ENCODE measurements at places on chromosomes 3 and 15.

DNA sequence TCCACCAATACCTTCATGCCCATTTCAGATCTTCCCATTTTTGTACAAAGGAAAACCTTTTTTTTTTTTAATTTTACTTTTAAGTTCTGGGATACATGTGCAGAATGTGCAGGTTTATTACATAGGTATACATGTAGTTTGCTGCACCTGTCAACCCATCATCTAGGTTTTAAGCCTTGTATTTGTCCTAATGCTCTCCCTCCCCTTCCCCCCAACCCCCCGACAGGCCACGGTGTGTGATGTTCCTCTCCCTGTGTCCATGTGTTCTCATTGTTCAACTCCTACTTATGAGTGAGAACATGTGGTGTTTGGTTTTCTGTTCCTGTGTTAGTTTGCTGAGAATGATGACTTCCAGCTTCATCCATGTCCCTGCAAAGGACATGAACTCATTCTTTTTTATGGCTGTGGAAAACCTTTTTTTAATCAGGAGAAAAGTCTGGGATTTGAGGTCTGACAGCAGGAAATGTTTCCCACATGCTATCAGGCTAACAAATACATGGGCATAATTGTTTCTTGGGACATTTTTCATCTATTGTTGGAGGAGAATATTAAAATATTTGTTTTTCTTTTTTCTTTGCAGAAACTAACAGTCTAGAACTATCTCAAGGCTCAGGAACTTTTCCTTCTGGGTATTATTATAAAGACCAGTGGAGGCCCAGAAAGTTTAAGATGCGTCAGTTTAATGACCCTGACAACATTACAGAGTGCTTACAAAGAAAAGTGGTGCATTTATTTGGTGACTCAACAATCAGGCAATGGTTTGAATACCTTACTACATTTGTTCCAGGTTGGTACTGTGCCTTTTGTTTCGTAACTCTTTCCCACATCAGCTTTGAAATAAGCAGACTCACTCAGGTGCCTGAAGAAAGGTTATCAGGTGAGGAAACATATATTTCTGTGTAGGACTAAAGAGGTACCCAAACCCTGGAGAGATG is 32.8 kb upstream of the NFKBIZ start:
- DNase-seq, result no peak

GRCh38 chr3:60973321-60973720 is 277.9 kb downstream of the FHIT start:
- no peak for DNase-seq

DNA sequence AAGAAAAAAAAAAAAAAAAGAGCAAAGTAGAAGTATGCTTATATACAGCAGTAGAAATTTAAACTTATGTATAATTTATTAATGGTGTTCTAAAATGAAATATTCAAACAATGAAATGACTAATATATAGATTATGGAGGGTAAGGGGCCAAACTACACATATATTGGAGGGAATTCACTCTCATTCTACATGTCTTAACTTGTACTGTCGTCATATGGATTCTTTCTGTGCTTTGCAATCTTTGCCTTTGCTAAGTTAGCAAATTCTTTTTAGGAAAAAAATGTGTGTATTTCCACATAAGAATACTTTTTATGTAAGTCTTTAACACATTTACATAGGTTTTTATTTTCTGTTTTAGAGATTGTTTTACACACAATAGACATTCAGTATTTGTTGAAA is 118.9 kb upstream of the MBNL1 start:
- no peak for DNase-seq

- DNase-seq, result no peak
Observed at GRCh38 chr3:168071591-168072322, 24.0 kb downstream of the GOLIM4 start.

DNA sequence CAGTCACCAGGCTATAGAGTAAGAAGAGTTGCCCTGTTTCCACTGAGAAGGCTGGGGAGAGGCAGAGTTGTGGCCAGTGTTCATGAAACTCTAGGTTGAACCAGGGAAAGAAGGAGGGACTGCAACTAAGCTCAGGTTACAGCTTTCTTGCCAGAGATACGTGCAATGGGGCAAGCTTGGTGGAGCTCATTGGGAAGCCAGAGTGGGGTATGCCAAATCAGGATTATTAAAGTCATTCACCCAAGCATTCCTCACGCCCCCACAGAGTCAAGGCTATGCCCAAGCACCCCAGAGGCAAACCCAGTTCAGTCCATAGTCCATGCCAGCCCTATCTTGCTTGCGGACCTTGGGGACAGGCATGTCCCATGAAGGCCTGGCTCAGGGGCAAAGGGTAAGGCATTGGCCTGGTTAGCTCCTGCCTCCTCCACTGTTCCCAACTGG is 17.6 kb downstream of the SLC6A20 start:
- no peak for DNase-seq

DNA sequence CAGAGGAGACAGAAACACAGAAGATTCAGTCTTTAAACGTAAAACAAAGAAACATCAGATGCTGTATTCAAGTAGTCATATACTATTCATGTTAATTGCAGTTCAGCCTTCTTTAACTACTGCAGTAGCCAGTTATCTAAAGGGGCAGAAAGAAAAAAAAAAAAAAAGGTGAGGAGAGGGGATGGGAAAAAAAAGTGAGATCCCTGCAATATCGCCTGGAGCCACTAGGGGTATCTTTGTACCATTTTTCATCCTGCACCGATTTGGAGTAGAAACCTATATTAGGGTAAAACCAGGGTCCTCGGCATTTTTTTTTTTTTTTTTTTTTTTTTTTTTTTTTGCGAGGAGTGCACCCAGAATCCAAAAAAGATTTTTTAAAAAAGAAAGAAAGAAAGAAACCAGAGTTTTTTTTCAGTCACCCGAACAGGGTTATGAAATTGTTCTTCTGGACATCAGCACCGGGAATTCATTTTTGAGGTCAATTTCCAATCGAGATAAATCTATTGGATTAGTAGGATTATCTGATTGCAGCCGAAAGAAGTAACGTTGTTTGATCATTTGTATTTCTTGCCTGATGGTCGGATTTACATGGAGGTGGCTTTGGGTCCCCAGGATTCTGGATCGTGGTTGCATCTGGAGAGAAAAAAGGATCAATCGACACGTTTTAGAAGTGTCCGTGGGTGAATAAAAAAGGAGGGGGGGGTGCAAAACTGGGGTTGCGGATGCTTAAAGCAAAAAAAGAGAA is 186.7 kb downstream of the NLGN1 start:
- DNase-seq, result no peak

- no peak for DNase-seq
Observed at GRCh38 chr3:194575484-194576210, 57.6 kb downstream of the TMEM44 start.

- no peak for DNase-seq
Observed at GRCh38 chr3:190718671-190719070, 143.8 kb downstream of the GMNC start.

GRCh38 chr3:46863261-46863782 is at the start of gene MYL3:
Gene MYL3 (minus strand): TSS chr3:46863444. CDS start chr3:46863390, 54 bp downstream.
- DNase-seq, result no peak

- no peak for DNase-seq
Observed at GRCh38 chr3:164640591-164640990, 437.7 kb downstream of the SI start.

DNA sequence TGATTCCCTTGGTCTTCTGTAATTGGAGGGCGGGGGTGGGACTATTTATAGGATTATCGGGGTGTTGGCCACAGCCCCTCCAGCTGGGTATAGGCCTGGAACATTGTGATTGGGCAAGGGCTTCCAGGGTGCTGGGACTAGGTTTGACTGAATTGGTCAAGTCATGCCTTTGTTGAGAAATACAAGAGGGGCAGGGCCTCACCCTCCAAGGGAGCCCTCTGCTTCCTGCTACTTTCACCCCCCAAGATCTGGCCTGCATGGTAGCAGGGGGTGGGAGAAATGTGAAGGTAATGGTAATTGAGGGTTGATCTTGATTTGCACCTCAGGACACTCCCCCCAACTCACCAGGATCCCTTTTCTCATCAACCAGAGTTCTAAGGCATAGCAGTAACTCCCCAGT is 25.2 kb downstream of the TRIM71 start:
- DNase-seq, result no peak

- DNase-seq, result no peak
Observed at GRCh38 chr3:149590691-149591441, 67.0 kb downstream of the WWTR1 start.

GRCh38 chr15:37516621-37517020 is 416.3 kb upstream of the MEIS2 start:
- DNase-seq, result no peak

DNA sequence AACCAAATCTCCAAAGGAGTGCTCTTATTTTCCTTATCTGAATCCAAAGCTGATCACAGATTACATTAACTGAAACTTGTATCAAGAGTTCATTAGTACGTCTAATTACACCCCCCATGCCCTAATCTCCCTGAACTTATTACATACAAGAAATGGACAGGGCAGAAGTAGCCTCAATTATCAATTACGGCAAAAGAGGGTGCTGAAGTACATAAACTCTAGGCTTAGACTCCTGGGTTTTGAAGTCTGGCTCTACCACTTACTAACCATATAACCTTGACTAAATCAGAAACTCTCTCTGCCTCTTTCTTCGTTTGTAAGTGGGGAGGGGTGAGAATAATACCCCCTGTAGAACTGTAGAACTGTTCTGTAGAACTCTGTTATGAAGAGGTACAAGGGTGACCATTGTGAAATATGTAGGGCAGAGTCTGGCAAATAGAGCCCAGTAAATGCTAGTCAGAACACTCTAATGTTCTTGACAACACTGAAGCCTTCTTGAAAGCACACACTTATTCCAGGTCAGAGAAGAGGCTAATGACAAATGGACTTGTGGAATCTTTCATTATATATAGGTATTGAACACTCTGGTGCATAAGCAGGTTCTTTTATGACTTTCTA is 19.6 kb upstream of the OR5K4 start:
- no peak for DNase-seq

- no peak for DNase-seq
Observed at GRCh38 chr3:61869371-61869770, 308.0 kb downstream of the PTPRG start.

- DNase-seq, result no peak
Observed at GRCh38 chr3:62586356-62586755, 213.0 kb upstream of the FEZF2 start.

GRCh38 chr15:57496946-57497869 is 94.5 kb upstream of the MYZAP start:
- no peak for DNase-seq

- no peak for DNase-seq
Observed at GRCh38 chr3:88219138-88219792, 69.5 kb downstream of the C3orf38 start.

- DNase-seq, result no peak
Observed at GRCh38 chr3:197431346-197431910, 124.3 kb downstream of the BDH1 start.

DNA sequence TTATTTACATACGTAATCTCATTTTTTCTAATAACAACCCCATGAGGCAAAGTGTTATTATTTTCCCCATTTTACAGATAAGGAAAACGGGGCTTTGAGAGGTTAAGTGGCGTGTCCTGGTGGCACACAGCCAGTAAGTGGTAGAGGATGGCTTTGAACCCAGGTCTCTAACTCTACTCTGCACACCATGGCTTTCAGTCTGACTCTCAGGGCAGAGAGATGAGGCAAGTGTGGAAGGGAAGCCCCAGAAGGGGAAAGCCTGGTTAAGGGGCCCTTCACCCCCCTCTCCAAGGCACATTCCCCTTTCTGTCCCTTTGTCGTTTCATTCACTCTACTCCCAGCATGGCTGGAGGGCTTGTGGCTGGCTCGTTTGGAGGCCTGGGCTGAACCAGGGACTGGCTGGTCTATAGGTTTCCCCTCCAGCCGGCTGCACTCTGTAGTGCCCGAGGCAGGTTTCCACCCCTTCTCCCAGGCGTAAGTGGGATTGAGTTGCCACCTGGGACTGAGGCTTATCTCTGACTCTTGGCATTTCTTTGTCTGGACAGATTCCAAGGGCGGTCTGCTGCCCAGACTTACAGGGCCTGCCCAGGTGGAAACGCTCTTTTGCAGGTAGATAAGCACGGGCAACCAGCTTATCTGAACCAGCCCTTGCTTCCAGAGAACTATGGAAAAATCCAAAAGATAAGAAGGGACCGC is 12.1 kb downstream of the SEMA4B start:
- DNase-seq, result no peak

- DNase-seq, result no peak
Observed at GRCh38 chr3:45227071-45227820, 1.2 kb upstream of the TMEM158 start.

DNA sequence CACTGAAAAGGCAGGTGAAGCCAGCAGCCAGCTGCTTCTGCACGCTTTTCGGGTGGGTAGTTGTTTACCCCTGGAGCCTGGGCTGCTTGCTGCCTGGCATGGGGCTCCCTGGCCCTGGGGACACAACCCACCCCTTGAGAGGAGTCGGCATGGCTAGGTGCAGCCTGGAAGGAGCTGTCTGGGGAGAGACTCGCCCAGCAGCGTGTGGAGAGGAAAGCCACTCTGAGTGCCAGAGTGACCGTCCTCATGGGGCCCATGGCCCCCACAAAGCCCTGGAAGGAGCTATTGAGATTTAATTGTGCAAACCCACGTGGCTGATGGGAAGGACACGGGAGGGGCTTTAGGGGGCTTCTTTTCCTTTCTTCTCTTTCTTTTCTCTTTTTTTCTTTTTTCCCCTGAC is 137.5 kb downstream of the OPA1 start:
- no peak for DNase-seq

- no peak for DNase-seq
Observed at GRCh38 chr15:101323793-101324523, 28.9 kb upstream of the SNRPA1 start.

DNA sequence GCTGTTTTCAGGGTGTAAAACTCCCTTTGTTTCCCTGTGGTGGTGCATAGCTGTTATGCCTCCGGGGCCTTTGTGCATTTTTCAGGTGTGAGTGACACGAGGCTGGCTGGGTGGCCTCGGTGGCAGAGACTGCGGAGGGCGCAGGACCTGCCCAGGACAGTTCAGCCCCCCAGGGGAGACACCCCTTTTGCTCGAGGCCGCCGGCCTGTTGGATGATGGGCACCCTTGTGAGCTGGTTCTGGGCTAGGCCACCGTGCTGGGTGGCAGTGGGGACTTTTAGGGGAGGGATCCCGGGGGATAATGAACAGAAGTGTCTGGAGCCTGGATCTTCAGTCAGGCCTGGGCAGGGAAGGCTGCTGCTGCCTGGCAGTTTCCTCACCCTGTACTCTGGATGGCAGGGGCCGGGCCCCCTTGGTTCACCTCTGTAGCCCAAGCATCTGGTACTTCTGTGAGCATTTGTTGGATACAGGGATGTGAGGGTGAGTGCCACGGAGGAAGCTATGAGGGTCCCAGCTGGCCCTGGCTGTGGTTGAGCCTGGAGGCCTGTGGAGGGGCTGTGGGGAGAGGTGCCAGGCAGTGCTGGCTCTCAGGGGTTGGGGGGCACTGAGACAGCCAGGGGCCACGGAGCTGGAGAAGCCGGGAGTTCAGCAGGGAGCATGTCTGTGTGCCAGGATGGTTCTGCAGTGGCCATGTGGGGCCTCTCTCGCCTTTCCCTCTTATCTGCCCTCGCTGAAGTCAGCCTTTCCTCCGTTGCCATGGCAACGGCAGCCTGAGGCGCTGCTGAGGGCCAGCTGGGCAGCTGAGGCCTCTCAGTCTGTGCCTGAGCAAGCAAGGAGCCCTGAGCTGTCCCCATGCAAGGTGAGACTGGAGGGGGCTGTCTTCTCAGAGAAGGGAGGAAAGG is 49.0 kb downstream of the KY start:
- no peak for DNase-seq

GRCh38 chr15:53976844-53977392 is 1.3 kb upstream of the UNC13C start:
- DNase-seq, result no peak

Data from activated CD8-positive, alpha-beta memory T cell treated with anti-CD3 and anti-CD28 coated beads for 48 hours (primary cell).